ENCODE measurements at places on chromosomes 2 and 18.

DNA sequence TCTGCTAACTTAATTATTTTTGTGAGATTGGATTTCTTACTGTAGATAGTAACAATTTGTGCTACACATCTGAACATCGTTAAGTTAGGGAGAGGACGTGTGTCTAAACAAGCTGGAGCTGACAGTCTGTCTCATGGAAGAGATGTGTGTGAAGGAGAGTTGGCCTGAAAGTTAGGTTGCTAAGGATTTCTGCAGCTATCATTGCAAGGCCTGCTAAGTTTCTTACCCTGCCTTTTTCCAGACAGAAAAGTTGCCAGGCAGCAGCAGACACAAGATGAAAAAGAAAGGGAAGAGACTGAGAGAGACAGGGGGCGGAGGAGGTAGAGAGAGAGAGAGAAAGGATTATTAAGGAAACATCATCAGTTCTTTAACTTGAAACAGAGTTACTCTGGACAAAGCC is 4.1 kb upstream of the LRP1B start:
- DNase-seq, result no peak

DNA sequence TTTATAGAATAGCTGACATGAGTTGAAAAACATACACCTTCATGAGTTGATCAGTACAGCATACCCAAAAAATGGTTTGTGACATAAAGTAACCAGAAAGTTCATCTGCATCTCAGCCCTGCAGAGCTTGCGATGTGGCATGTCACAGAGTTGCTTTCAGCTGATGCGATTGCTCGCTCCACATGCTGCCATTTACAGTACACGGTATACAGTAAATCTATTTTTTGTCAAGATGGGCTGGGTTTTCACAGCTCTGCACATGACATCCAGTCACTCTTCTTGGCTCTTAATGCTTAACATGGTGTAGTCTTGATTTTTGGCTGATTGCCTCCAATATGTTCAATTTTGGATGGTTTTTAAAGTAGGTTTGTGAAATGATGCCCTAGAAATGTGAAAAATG is 811.9 kb downstream of the SATB2 start:
- no peak for DNase-seq

- DNase-seq, result no peak
Observed at GRCh38 chr2:197261808-197262226, 48.8 kb downstream of the ANKRD44 start.

DNA sequence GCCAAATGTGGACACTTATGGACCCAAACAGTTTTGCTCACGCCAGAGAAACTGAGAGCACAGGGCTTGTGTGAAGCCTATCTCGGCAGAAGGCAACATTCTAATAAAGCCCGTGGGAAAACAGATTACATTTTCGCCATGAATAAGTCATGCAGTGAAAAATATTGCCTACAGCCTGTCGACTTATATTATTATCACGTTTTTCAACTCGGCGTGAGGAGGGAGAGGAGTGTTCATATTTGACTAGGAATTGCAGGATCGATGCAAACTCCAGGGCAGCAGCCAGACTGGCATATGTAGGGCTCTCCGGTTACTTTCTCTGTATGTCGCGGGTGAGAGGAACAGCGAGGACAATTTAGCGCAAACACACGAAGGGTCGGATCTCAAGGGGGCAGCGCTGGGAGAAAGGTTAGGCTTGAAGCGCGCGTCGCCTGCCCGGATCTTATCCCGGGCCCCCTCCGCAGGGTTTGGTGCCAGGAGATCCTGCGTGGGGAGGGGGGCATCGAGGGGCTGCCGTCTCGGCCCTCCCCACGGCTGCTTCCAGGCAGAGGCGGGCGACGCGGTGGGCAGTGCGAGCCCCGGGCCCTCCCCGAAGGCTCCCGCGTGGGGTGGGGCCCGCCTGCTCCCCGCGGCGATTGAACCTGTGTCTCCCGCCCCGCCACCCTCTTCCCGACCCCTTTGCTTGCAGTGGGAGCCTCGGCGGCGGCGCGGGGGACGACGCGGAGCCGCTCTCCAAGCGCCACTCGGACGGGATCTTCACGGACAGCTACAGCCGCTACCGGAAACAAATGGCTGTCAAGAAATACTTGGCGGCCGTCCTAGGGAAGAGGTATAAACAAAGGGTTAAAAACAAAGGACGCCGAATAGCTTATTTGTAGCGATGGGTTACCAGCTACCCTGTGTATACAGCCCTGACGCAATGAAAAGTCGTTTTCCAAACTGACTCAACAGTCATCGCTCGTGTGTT is 4.4 kb downstream of the ADCYAP1 start:
- no peak for DNase-seq

GRCh38 chr2:233531955-233532354 is 34.6 kb downstream of the USP40 start:
- no peak for DNase-seq

DNA sequence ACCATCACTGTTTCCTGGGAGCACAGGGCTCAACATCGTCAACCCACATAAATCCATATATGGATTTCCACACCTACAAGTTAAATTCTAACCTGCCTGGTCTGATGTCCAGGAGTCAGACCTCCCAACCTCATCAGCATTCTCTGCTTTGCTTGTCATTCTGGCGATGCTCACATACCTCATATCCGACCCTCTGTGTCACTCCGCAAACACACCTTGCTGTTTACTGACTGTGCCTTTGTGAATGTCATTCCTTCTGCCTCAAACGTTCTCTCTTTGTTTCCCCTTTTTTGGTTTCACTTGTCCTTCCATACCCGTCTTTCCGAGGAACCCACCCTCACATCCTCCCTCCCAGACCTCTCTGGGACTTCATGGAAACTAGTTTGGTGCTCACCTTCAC is 187.1 kb downstream of the ACTR3 start:
- DNase-seq, result no peak

- DNase-seq, result no peak
Observed at GRCh38 chr2:233064530-233065199, 4.5 kb downstream of the INPP5D start.

GRCh38 chr18:44149706-44150105 is 531.0 kb upstream of the SETBP1 start:
- no peak for DNase-seq

DNA sequence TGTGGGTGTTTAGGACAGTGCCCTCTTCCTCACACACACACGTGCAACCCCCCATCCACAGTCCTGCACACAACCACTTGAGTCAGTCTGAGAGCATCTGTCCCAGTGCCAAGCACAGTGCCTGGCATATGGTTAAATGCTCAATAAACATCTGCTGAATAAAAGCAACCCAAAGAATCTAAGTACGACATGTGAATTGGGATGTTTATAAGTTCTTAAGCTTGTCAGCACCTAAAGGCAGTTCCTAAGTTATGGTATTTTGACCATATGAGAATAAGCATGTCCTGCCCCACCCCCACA is 37.8 kb downstream of the CAPN13 start:
- DNase-seq, result no peak

- DNase-seq, result no peak
Observed at GRCh38 chr2:16615687-16616615, 49.7 kb downstream of the CYRIA start.

DNA sequence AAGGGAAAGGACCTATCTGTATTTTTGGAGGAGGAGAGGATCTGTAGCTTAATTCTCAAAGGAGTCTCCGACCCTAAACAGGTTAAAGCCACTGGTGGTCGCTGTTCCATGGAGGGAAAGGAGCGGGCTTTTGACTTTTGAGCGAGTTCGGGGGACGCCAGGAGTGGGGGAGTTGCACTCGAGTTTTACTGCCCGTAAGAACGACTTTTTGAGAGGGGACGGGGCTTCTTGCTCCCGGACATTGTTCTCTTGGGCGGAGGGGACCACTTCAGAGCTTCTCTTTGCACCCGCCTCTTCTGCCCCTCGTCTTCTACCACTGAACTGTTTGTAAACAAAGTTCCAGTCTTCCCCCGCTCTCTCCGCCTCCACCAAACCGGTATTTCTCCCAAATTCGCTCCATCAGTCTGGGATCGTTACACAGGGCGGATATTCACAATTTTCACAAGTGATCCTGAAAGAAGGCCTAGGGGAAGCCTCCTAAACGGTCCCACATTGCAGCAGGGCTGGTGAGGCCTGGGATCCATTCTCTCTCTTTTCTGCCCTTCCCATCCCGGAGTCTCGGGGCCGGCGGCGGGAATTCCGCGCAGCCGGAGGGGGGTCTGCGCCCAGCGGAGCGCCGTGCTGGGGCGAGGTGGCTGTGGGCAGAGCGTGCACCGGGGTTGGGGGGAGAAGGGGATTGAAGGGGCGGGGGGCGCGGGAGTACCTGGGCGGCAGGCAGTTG is 6.6 kb downstream of the DLX2 start:
- no peak for DNase-seq

GRCh38 chr2:18430996-18431748 is 129.3 kb downstream of the RDH14 start:
- no peak for DNase-seq

- DNase-seq, result no peak
Observed at GRCh38 chr2:103144837-103145236, 383.0 kb downstream of the TMEM182 start.

GRCh38 chr18:76616373-76616772 is 121.3 kb upstream of the ZNF516 start:
- no peak for DNase-seq

GRCh38 chr2:88933091-88933490 is 241.6 kb downstream of the RPIA start:
- DNase-seq, result no peak

GRCh38 chr2:219396863-219397457 is 9.2 kb upstream of the DNPEP start:
- DNase-seq, result no peak

DNA sequence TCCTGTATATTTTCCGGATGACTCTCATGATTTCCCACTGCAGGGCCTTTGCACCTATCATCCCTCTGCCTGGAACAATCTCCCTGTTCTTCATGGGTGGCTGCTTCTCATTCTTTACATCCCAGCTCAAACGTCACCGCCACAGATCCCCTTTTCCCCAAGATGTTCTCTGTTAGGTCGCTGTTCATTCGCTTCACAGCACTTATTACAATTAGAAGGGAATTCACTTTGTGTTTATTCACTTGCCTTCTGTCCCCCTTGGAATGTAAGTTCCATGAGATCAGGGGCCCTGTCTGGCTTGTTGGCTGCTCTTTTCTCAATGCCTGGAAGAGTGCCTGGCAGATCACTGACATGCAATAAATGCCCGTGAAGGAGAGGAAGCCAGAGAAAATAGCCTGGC is 106.7 kb downstream of the FOXI3 start:
- DNase-seq, result no peak

DNA sequence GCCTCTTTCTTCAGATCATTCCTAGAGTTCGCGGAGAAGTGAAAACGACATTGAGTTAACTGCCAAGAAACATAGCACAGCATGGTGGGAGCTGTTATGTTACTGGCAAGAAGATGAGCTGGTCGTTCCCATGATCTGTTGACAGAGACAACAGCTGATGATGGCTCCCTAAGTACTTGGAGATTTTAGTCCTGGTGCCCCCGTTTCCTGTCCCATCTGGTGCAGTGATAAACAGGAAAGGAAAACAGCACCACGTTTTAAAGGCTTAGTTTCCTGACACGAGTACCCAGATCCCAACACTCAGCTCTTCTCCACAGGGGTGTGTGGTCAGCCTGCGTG is 56.4 kb upstream of the KCNG2 start:
- no peak for DNase-seq

DNA sequence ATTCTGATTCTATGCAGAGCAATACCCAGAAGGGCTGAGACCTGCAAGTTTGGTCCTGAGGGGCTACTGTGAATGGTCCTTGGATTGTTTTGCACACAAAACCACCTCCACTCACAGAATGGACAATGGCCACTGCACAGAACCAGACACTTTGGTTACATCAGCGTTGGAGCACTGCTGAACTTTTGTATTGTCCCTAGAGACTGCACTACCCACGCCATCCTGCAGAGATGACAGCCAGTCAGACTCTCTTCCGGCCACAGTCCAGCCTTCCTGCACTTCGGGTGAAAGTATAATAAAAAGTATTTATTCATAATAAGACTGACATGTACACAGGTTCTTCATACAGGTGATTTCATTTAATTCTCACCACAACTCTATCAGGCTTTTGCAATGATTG is 35.7 kb downstream of the CELF4 start:
- no peak for DNase-seq

DNA sequence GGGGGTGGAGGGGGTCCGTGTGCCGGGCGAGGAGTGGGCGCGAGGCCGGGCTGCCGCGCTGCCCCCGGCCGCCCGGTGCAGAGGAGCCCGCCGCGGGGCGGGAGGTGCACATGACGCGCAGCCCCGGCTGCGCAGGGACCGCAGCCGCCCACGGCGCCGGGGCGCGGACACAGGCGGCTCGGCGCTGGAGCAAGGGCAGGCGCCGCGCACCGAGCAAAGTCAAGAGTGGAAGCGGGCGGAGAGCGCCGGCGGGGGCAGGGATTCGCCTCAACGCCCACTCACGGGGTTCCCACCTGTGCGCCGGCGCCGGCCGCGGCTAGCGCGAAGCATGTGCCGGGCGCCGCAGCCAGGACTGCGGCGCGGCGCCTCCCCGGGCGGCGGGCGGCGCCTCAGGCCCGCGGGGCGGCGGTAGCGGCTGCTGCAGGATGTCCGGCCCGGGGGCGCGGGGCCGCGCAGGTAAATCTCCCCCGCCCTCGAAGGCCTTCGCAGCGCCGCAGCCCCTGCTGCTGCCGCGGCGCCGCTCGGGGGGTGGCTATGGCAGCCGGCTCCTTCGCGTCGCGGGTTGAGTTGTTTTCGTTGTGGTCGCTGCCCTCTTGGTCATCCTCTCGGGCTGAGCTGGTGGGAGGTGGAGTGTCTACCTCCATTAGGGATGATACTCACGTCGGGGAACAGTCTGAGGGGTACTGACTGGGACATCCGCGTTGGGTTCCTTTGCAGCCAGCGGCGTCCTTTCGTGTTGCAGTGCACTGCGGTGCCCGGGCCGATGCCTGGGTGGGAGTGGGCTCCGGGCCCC is 216.3 kb upstream of the DTNA start:
- no peak for DNase-seq

GRCh38 chr2:241302759-241303651 is 12.5 kb downstream of the HDLBP start:
- DNase-seq, result no peak

DNA sequence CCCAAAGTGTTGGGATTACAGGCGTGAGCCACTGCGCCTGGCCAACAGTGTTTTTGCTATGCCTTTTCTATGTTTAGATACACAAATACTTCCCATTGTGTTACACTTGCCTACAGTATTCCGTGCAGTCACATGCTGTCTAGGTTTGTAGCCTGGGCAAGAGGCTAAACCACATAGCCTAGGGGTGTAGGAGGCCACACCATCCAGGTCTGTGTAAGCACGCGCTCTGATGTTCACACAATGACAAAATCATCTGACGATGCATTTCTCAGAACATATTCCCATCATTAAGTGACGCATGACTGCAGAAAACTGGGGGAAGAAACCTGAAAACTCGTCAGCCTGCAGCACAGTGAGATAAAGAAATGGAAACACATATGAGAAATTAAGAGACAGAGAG is 46.1 kb upstream of the TWIST2 start:
- no peak for DNase-seq

GRCh38 chr18:79921984-79922965 is 29.2 kb downstream of the SLC66A2 start:
- DNase-seq, result no peak

DNA sequence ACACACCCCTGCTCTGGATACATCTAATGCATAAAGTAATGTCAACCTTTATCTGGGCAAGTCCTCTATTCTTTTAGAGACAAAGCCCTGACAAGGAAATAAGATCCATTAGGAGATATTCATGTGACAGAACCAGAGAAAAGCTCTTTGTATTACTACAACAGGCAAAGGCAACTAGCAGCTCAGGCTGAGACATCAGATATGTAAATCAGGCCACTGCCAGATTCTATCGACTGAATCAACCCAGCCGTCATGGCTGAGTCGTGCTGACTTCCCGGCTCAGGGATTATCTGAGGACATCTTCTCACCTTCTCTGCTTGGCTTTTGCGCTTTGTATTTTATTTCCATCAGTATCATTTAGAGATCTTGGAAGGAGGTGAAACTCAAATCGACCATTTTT is 294.5 kb downstream of the PLCL1 start:
- no peak for DNase-seq

GRCh38 chr2:10717628-10718027 is 3.8 kb upstream of the ATP6V1C2 start:
- DNase-seq, result no peak
